NCI-H2171 (cell line): ENCODE measurements at places on chromosomes 11 and 22.

DNA sequence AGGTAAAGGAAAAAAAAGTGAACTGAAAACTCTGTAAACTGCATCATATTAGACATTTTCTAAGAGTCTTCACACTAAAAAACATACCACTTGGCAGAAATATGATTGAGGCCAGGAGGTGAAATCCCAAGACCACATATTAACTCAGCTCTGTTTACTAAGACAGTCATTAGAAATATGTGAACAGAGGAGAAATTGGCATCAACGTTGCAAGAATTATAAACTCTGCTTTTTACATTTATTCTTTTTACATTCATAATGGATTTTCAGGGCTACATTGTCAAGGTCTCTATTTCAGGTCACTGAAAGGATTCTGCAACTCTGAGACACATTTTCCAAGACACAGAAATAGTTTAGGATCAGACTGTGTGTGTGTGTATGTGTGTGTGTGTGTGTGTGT is 1364.0 kb downstream of the LRRC4C start:
- DNase-seq, result no peak

DNA sequence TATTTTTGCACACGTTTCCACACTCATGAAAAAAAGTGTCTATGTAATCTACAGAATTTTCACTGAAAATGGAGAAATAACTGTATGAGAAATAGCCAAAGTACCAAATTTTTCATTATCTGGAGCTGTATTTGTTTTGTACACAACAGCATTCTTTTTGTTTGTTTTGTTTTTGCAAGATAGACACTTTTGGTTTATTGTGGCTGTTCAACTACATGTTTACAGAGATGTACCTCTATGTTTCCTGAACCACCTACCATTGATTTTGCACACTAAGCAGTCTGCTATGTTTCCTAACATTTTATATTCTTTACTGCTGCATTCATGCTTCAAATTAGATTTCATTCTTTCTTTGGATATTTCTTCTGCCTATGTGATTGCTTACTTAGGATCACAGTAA is 116.3 kb downstream of the ELP4 start:
- no peak for DNase-seq

DNA sequence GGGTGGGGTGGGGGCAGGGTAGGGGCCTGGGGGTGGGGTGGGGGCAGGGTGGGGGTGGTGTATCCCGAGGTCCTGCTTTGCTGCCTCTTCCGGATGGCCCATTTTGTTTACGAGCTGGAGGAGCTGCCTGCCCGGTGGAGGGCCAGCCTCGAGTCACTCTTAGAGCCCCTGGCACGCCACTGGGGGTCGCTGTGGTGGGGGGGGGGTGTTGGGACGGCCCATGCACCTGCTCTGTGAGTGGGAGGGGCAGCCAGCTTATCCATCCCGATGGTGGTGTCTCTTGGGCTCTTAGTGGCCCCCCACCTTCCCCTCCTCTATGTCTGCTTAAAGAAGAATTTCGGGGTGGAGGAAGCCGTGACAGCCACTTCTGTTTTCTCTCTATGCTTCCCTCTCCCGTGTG is 24.6 kb downstream of the MRGPRD start:
- DNase-seq, result no peak

DNA sequence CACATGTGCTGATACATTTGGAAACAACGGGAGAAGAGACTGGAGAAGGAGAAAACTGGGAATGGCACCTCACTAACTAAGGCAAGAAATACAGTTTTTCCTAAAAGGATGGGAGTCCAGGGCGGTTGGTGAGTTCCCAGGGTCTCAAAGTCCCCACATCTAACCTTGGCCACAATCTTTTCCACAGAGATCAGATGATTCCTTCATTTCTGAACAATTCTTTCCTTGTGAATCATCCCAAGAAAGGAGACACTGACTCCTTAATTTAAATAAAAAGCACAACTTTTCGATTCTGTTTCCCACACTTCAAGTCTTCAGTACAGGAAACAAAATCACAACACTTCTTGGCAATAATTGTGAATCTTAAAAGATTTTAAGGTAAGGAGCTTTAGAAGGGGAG is 384.7 kb downstream of the DCDC1 start:
- no peak for DNase-seq

GRCh38 chr11:64344787-64345186 is 4.8 kb downstream of the CCDC88B start:
- no peak for DNase-seq

DNA sequence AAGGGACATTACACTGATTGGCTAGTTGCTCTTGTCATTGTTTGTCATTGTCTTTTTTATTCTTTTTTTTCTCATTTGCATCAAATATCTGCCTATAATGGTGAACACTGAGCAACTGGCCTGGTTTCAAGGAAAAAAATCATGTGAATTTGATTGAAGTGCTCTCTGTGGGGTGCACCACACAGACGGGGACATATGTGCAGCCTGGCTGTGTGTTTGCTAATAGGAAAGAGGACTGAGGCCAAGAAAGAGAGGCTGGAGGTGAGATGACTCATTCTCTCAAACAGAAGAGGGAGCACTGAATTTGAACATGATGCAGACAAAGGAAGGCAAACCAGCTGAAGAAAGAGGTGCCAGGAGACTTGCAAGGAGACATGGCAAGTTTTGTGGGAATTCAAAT is 684.9 kb upstream of the CCDC90B start:
- DNase-seq, result no peak

- DNase-seq, result no peak
Measured at GRCh38 chr11:103272876-103273275, 163.7 kb downstream of the DYNC2H1 start.

GRCh38 chr11:70066628-70067027 is 11.5 kb upstream of the ANO1 start:
- DNase-seq, result no peak

DNA sequence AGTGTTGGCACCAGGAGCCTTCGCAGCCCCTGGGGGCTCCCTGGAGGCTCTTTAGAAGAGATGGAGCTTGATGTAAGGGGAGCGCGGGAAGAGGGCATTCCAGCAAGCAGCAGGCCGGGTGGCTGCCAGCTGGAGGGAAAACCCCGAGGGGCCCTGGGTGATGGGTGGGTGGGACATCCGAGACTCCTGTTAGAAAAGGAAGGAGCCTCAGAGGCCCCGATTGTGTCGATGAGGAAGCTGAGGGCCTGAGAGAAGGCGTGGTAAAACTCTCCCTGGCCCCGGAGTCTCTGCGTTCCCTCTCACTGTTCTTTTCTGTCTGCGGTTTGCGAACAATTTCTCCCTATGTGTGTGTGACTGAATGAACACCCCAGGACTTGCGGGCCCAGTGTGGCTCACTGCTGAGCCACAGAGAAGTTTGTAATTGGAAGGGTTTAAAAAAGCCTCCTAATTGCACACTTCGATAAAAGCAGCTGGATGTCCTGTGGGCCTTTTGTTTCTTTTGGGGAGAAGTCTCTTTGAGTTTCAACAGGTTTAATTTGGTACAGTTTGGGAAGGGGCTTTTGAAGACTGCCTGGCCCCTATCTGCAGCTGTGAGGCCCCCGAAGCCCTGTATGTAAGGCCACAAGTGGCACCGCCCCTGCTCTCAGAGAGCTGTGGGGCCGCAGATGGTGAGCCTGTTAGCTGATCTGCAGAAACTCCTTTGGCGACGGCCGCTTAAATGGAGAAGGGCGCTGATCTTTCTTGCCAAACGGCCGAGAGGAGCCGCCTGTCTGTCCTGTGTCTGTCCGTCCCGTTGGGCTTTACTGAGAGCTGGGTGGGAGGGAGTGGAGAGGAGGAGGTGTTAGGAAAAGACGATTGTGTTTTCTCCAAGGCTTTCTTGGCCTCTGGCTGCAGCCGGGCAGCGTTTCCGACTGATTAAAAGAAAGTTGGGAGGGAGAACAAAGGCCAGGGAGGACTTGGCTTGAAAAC is 2.0 kb downstream of the FBLN1 start:
- DNase-seq, result peak; percentile 91

- no peak for DNase-seq
Measured at GRCh38 chr11:92976681-92977080, 7.2 kb downstream of the MTNR1B start.

DNA sequence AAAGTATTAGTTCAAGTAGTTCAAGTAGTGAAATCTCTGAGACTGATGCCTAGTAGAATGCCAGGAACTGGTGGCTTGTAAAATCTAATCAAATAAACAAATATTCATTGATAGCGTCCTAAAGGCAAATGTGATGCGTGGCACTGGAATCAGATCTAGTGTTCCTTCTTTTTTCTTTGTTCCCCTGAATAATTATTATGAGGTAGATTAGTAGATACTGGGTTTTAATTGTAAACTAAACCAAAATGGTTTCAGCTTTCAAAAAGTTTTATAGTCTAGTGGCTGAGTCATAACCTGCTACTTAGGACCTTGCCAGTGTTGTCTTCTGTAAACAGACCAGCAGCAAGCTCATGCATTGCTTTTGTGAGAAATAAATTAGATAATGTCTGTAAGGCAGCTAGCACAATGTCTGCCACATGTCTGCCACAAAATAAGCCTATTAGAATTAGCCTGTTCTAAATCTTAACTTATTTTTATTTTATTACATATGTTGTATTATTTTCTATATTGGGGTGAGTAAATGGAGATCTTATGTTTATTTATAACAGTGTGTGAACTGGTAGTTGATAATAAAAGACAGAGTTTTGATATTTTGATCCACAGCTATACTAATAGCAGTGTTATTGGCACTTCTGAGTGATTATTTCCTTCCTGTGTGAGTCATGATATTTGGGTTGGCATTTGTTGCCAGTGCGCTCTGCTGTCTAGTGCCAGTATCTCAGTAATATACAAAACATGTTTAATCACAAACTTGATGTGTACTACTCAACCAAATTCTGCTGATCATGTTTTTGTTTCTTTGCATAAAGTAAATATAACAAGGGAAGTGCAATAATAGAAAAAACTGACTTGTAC is 135.7 kb downstream of the TMEM135 start:
- DNase-seq, result no peak

- no peak for DNase-seq
Measured at GRCh38 chr11:21396342-21397008, 727.1 kb downstream of the NELL1 start.
